ENCODE measurements at places on chromosomes 5 and 9.

GRCh38 chr9:129885018-129885669 lies 49.9 kb downstream of the USP20 start:
- peak; percentile 21 for DNase-seq

DNA sequence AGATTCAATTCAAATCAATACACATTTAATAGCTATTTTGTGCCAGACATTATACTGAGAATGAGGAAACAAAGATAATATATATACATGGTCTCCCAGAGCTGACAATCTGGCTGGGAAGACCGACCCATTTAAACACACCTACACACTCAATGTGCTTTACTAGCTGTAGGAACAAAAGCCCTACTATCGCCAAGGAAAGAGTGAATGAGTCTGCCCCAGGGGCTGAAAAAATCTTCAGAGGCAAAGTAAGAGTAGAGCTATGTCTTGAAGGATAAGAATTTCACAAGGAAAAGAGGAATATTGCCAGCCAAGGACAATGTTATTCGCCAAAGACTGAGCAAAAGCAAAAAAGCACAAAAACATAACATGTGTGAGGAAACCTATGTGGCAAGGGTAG lies 6.6 kb downstream of the PFDN1 start:
- no peak for DNase-seq

DNA sequence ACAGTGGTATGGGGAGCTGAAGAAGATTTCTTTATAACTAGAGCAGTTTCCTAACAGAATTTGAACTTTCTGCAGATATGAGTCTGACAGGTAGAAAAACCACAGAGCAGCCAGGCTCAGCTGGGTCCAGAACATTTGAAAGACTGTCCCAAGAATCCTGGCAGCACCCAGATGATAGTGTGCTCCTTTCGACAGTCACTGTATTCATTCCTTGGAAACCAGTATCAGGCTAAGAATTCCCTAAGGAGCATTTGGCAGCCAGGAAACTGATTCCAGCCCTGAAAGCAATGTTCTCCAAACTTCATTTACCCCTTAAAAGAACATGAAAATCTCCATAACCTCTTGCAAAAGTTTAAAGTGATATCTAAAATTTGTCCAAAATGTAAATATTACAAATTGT lies 123.0 kb upstream of the MTAP start:
- no peak for DNase-seq

DNA sequence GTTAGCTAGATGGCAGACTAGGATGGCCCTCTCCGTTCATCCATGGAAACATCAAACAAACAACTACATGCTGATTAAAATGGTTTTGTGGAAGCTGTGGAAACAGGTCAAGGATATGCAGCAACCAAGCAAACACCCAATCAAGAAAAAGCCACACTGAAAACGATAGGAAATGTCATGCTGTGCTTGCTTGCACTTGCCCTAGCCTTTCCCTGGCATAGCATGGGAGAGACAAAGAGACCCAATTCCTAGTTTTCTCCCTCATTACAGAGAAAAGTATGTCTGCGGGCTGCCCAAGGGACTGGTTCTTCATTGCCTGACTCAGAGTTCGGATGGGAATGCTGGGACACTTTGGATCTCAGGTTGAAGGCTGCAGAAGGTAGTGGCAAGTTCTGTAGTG lies 98.7 kb downstream of the FANCC start:
- DNase-seq = no peak

DNA sequence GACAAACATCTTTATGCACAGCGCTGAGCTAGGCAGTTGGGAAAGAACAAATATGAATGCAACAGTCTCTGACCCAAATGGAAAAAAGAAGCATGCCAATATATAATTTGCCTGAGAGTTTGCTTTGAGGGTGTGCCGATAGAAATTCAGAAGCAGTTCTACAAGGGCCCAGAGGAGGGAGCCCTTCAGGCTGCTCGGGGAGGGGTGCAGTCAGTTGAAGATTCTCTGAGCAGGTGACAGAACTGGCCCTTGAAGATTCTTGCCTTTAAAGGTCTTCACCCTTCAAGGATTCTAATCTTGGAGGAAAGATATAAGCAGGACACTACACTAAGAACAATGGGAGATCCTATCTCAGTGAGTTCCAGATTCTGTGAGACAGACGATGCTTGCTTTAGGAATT lies 3.7 kb upstream of the PAPPA start:
- no peak for DNase-seq

DNA sequence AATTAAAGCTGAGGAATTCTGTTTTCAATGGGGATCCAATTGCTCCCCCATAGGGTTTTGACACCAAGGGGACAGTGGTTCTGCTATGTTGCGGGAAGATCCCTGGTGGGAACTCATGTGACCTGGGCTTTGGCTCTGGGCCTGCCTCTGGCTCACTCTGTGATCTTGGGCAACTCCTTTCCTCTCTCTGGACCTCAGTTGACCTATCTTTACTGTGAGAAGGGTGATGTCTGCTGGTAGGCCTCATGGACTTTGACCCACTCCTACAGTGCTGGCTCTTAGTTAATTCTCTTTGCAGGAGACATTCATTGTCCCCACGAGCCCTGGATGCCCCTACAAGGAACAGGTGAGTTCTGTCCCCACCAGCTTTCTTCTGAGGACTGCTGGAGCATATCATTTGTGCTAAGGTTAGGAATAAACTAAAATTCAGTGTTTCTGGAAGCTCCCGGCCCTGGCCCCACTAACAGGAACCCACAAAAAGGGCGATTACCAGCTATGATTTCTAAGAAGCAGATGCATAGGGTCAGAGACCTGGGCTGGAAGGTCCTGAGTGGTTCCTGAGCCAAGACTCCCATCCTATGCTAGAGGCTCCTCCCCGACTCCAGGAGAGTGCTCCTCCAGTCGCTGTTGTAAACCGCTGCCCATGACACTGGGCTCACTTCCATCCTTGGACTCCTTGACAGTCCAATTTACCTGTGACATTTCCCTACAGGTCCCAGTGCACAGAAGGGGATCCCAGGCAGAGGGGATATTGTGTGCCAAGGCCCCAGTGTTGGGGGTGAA lies 218.3 kb downstream of the PAX5 start:
- no peak for DNase-seq

DNA sequence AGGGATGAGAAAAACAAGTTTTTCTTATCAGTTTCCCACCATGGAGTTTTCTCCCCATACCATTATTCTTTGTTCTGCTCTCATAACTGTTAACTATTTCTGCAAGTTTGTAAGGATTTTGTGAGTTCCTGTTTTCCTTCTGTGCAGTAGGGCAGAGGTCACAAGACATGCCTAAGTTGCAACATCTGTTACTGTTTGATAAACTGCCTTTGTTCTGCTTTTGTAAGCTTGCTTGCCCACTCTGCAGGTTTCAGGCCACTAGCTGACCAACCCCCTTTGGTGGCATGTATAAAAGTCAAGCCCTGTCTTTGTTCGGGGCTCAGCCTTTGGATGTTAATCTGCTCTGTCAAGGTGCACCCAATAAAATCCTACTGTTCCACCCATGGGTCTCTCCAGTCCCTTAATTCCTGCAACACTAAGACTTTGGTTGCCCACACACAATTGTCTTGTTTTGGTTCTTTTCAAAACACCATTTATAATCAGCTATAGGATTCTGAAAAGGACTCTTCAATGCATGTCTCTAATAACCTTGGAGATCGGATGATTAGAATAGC lies 545.4 kb downstream of the CDH9 start:
- DNase-seq = no peak

GRCh38 chr9:95332860-95333259 lies 15.4 kb upstream of the FANCC start:
- no peak for DNase-seq

GRCh38 chr9:85900504-85901201 lies 40.3 kb upstream of the NAA35 start:
- DNase-seq = peak; percentile 8

DNA sequence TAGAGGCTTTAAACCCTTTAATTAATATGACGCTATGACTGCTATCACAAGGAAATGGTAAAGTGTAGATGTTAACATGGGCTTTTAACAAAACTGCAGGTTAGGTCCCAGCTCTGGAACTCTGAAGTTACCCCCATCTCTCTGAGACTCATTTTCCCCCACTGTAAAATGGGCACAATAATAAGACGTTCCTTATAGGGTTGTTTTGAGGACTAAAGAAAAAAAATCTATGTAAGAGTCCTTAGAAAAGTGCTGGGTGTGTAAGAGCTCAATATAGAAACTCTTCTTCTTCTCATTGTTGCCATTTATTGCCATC lies 45.8 kb upstream of the STK32A start:
- DNase-seq = no peak

DNA sequence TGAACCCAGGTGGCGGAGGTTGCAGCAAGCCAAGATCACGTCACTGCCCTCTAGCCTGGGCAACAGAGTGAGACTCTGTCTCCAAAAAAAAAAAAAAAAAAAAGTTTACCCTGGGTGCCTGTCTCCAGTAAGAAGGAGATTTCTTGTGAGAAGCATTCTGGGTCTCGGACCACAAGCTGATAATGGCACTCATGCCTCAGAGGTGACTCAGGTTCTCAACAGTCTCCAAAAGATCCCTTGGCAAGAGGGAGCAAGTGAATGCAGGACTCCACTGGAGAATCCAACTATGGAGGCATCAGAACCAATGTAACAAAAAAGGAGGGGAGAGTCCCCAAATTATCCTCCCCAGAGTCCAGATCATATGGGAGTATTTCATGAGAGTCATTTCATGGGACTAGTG lies 106.0 kb upstream of the LRRTM2 start:
- no peak for DNase-seq

DNA sequence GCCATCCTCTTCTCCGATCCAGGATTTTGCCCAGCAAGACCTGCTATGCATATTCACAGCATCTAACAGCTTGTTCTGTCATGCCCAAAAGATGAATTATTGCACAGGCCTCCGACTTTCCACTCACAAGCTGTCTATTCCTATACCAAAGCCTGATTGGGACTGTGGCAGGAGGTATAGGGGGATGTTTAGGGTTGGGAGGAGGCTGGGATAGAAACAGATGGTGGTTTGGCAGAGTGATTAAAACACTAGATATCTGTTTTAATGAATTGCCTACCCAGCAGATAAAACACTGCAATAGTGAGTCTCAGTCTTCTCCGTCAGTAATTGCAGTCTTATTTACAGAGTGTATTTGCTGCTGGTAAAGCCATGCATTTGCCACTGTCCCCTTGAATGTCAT lies 215.3 kb downstream of the TLR4 start:
- DNase-seq = no peak

- DNase-seq = no peak
Observed at GRCh38 chr5:174622067-174622466, 102.3 kb upstream of the MSX2 start.

GRCh38 chr9:133862585-133863256 lies 124.6 kb upstream of the SARDH start:
- DNase-seq = no peak

DNA sequence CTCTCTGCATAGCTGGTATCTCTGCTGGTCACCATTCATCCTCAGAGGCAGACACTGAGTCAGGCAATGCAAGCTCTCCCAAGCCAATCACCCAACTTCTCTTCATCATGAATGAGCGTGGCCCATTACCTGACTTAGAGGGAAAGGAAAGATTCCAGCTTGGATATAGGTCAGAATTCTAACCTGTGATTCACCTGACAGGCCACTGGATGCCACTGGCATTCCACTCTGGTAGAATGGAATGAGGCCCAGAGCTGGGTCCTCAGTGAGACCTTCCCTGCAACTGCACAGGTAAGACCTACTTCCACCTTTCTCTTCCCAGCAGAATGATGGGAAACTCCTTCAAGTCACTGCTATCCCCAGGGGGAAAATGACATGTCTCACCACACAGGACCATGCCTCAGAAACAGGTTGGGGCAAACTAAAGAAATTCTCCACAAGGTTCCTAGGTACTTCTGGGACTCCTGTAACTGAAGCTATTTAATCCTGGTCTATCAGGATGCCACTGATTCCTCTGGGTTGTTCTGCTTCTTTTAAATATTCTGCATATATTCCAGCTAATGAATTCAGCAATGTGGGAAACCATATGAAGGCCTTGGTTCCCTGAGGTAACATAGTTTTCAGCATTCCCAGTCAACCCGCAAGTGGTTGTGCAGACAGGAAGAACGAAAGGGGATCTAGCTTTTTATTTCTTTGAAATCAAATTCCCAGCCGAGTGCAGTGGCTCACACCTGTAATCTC lies 62.0 kb downstream of the SUSD1 start:
- no peak for DNase-seq

GRCh38 chr5:94705427-94705826 lies 87.0 kb downstream of the SLF1 start:
- DNase-seq = no peak

GRCh38 chr5:149302641-149303040 lies 31.0 kb downstream of the AFAP1L1 start:
- DNase-seq = no peak

- DNase-seq = peak; percentile 79
Observed at GRCh38 chr5:119330367-119331183, 25.2 kb upstream of the TNFAIP8 start.

- no peak for DNase-seq
Observed at GRCh38 chr9:101632611-101633010, 37.8 kb upstream of the PPP3R2 start.

DNA sequence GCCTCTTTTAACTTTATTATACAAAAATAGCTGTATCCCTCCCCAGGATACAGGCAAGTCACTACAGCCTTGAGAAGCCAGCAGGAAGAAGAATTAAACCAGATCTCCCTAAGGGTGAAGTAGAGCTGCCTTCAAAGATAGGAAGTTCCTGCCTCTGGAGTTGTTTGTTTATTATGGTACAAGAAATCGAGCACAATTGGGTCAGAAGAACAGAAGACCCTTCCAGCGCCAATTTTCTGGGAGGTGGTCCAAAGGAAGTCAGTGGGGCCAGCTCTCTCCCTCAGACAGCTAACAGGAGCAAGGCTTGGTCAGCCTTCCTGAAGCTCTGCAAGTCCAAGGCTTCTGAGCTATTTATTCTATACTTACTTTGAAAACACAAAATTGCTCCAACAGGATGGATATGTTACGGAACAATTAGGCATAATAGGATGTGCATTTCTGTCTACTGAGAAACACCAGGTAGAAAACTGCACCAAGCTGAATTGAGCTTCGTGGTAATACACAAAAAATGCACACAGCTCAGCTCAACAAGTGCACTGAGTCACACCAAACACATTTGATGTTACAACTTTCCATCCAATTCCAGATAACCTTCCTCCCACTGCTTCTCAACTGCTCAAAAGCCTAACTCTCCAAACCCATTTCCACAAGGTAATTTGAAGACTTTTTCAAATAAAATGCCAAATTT lies 16.0 kb downstream of the SERINC5 start:
- no peak for DNase-seq

- DNase-seq = no peak
Observed at GRCh38 chr9:115650768-115651167, 502.8 kb upstream of the PAPPA start.

GRCh38 chr5:124220418-124220817 lies 526.0 kb downstream of the ZNF608 start:
- DNase-seq = no peak

- DNase-seq = no peak
Observed at GRCh38 chr5:109558364-109558763, 131.4 kb upstream of the MAN2A1 start.

- no peak for DNase-seq
Observed at GRCh38 chr9:38043931-38044623, 24.9 kb downstream of the SHB start.

GRCh38 chr9:112831281-112831851 lies 59.3 kb downstream of the SLC46A2 start:
- no peak for DNase-seq

All from central memory CD4-positive, alpha-beta T cell (primary cell).